ENCODE measurements at places on chromosomes 6 and 20. TPM values are rescaled to one million over a fixed set of nuclear protein-coding genes. Genes with fewer than 3 reads are reported as not detected.
A peak's percentile ranks its signal among the peaks of the same experiment; 100 is the strongest.

GRCh38 chr6:157267654-157268053 lies 55.7 kb downstream of the TMEM242 start:
- H3K27me3 ChIP-seq, result no peaks in the 10 kb centered on the region
- no peak for DNase-seq
- H3K27ac ChIP-seq, result no peak overlapping the region

DNA sequence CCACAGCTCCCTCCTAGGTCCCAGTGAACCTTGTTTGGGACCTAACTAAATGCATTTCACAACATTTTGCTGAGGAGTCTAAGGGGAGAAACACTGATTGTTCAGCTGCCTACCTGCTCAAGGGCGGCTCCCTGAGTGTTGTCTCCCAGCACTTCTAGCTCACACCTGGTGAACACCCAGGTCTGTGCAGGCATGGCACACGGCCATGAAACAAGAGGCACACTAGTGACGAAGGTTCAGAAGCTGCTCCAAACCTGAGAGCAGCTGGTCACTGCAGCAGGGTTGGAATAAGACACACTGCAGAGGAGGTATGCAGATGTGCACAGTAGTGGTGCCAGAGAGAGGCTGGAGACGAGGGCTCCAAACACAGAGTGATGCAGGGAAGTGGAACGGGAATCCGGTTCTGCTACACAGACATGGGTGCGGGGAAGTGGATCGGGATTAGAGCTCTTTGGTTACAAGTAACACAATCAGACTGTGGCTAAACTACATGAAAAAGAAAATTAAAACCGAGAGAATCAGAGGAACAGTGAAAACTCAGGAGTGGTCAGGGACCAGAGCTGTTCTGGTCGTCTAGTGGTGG lies 486.1 kb upstream of the CDH4 start:
- H3K36me3 ChIP-seq, result no peaks in the 10 kb centered on the region
- H3K27ac ChIP-seq, result no peak overlapping the region
- no peaks in the 10 kb centered on the region for H3K27me3 ChIP-seq
- H3K4me3 ChIP-seq, result no peak overlapping the region
- DNase-seq, result no peak

- no peak overlapping the region for H3K4me3 ChIP-seq
- H3K27me3 ChIP-seq, result peaks cover 29% of the 10 kb centered on the region
- H3K36me3 ChIP-seq, result peaks cover 2% of the 10 kb centered on the region
- no peak for DNase-seq
- H3K27ac ChIP-seq, result no peak overlapping the region
Measured at GRCh38 chr6:1575210-1576041, 34.3 kb upstream of the FOXC1 start.

POM121L2 gene
- not detected for total RNA-seq

SLC17A3 gene
- total RNA-seq, result 0.96 TPM

GRCh38 chr6:108469316-108469715 lies 91.4 kb upstream of the FOXO3 start:
- H3K4me1 ChIP-seq, result no peaks in the 10 kb centered on the region
- H3K27ac ChIP-seq, result no peak overlapping the region
- H3K36me3 ChIP-seq, result no peaks in the 10 kb centered on the region
- no peak overlapping the region for H3K4me3 ChIP-seq

GRCh38 chr6:16332175-16332542 lies 93.8 kb downstream of the GMPR start:
- DNase-seq, result peak; percentile 83
- H3K27ac ChIP-seq, result no peak overlapping the region
- H3K4me1 ChIP-seq, result peaks cover 3% of the 10 kb centered on the region
- no peaks in the 10 kb centered on the region for H3K27me3 ChIP-seq
- no peak overlapping the region for H3K4me3 ChIP-seq
- H3K36me3 ChIP-seq, result peaks cover 14% of the 10 kb centered on the region

C6orf58 gene
- not detected for total RNA-seq

VNN1 gene
- not detected for total RNA-seq

DNA sequence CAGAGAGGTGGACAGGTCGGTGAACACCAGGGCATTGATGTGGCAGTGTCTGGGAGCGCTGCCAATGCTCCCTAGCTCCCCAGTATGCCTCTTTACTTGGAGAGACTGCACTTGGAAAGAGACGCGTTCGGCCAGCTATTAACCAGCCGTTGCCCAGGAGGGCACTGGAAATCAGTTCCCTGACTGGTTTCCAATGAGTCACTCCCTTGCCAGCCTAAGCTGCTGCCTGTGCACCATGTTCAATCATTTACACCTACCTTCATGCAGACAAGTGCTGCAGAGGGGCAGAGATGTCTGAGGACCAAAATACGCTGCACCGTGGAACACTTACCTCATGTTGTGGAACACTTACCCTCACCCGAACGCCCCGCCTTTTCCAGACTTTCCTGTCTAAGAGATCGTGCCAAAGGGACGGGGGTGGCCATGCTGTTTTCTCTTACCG lies 151.6 kb downstream of the SOBP start:
- no peak for DNase-seq
- H3K27me3 ChIP-seq, result peaks cover 60% of the 10 kb centered on the region
- H3K27ac ChIP-seq, result no peak overlapping the region
- peaks cover 1% of the 10 kb centered on the region for H3K4me1 ChIP-seq
- H3K36me3 ChIP-seq, result no peaks in the 10 kb centered on the region

SEL1L2 gene
- not detected for total RNA-seq

GRCh38 chr20:58669287-58670006 lies 18.4 kb downstream of the STX16 start:
- H3K27ac ChIP-seq, result no peak overlapping the region
- no peak overlapping the region for H3K4me3 ChIP-seq
- H3K27me3 ChIP-seq, result no peaks in the 10 kb centered on the region
- DNase-seq, result no peak
- H3K36me3 ChIP-seq, result peaks cover 60% of the 10 kb centered on the region

CDK5RAP1 gene
- 30.2 TPM for total RNA-seq

LRRN4 gene
- total RNA-seq, result not detected

SHLD1 gene
- total RNA-seq, result 9.4 TPM

GRCh38 chr6:89371849-89372505 lies 19.5 kb upstream of the UBE2J1 start:
- no peaks in the 10 kb centered on the region for H3K36me3 ChIP-seq
- H3K27me3 ChIP-seq, result peaks cover 3% of the 10 kb centered on the region
- peak overlapping the region; percentile 67 for H3K27ac ChIP-seq
- DNase-seq, result peak; percentile 81
- H3K4me3 ChIP-seq, result no peak overlapping the region
- peaks cover 34% of the 10 kb centered on the region for H3K4me1 ChIP-seq

DNA sequence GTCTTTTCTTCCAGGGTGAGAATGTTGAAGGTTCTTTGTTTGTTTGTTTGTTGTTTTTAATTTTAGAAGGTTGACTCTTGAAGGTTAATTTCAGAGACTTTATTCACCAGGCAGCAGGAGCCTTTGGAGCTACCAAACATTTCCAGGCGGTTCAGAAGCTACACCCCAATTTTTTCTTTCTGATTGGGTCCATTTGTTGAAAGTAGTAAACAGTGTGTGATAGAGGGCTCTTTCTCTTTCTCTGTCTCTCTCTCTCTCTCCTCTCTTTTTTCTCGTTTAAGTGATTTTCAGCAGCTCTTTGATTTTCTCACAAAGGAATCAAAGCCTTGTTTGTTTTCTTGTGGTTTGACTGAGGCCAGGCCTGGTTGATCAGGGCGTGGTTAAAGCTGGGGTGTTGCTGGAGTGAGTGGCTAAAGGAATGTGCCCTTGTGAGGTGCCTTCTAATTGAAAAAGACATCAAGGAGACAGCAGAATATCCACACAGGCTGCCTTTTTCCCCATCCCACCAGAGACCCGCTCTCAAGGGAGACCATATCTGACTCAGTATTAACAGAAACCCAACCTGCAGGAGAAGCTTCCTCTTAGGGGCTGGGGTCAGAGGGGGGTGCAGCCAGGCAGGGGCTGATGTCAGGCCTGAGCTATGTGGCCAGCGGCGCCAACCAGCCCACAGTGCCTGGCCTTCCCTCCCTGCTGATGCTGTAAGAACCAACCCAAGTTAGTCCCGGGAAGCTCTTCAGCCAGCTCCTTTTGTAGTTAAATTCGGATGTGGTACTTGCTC lies 40.4 kb upstream of the NAA20 start:
- DNase-seq, result no peak
- peaks cover 6% of the 10 kb centered on the region for H3K4me1 ChIP-seq
- no peak overlapping the region for H3K27ac ChIP-seq
- H3K4me3 ChIP-seq, result no peak overlapping the region

UFL1 gene
- 23.5 TPM for total RNA-seq

DNA sequence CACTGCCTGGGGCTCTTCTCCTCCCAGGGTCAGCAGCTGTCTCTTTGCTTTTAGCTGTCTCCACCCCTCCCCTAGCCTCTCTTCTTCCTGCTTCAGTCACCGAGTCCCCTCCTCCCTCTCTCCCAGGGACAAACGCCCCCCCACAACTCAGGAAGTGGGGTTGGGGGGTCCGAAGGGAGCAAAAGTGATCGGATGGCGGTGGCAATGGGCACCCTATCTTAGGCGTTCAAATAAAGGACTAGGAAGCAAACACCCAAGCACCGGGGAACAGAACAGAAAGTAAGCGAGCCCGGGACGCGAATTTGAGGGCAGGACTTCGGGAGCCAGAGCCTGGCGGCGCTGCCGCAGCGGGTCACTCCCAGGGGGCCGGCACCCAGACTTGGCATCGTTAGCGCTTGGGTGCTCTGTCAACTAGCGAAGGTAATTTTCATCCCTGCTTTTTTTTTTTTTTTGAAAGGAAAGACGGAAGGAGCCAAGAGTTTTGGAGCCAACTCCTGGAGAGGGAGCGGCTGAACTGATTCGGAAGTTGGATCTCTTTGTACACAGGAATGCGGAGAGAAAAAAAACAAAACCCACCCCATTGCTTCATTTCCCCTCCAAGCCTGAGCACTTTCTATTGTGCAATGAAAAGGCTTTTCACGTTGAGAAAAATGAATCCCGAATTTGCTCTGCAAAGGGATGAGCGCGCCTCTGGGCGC lies 815 bp upstream of the ITPR3 start:
- peaks cover 53% of the 10 kb centered on the region for H3K4me1 ChIP-seq
- H3K4me3 ChIP-seq, result peak overlapping the region; percentile 94
- H3K27me3 ChIP-seq, result no peaks in the 10 kb centered on the region
- peak overlapping the region; percentile 93 for H3K27ac ChIP-seq
- H3K36me3 ChIP-seq, result peaks cover 18% of the 10 kb centered on the region
- peak; percentile 53 for DNase-seq

NFATC2 gene
- total RNA-seq, result 56.9 TPM

DNA sequence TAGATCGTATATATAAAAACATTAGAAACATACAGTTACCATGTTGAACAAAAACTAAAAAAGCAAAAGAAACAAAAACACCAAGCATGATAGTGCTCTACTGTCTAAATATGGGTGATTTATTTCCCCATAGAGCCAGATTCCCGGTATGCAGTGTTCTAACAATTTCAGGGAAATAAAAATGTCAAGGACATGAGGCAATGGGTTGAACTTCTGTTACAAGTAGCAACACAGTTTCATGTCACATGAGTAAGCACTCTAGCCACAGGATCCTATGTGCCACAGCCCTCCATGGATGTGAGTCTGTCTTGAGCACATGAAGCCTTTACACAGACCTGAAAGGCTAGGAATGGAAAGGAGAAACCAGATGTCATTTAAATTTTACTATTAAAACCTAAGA lies 96.0 kb downstream of the MAP3K5 start:
- no peaks in the 10 kb centered on the region for H3K27me3 ChIP-seq
- no peak overlapping the region for H3K27ac ChIP-seq
- H3K4me3 ChIP-seq, result no peak overlapping the region
- no peak for DNase-seq
- H3K4me1 ChIP-seq, result peaks cover 35% of the 10 kb centered on the region
- H3K36me3 ChIP-seq, result peaks cover 56% of the 10 kb centered on the region

METTL24 gene
- not detected for total RNA-seq

GRCh38 chr6:19995575-19996257 lies 158.5 kb downstream of the ID4 start:
- no peak overlapping the region for H3K27ac ChIP-seq
- peaks cover 5% of the 10 kb centered on the region for H3K4me1 ChIP-seq
- no peak overlapping the region for H3K4me3 ChIP-seq
- peaks cover 12% of the 10 kb centered on the region for H3K27me3 ChIP-seq
- H3K36me3 ChIP-seq, result no peaks in the 10 kb centered on the region
